Endothelial cell of umbilical vein (primary cell): ENCODE measurements at places on chromosomes 12 and 14. TPM values are rescaled to one million over a fixed set of nuclear protein-coding genes. Genes with fewer than 3 reads are reported as not detected.
A peak's percentile ranks its signal among the peaks of the same experiment; 100 is the strongest.

GRCh38 chr12:20420557-20420956 lies 52.2 kb downstream of the PDE3A start:
- no peak overlapping the region for H3K27ac ChIP-seq
- H3K36me3 ChIP-seq: no peaks in the 10 kb centered on the region
- DNase-seq: no peak
- no peaks in the 10 kb centered on the region for H3K4me1 ChIP-seq
- no peak overlapping the region for H3K4me3 ChIP-seq

GRCh38 chr14:73728717-73729330 lies 14.6 kb upstream of the PNMA1 start:
- no peak overlapping the region for H3K4me3 ChIP-seq
- H3K36me3 ChIP-seq: peaks cover 40% of the 10 kb centered on the region
- H3K4me1 ChIP-seq: peaks cover 51% of the 10 kb centered on the region
- peak overlapping the region; percentile 70 for H3K27ac ChIP-seq

DNA sequence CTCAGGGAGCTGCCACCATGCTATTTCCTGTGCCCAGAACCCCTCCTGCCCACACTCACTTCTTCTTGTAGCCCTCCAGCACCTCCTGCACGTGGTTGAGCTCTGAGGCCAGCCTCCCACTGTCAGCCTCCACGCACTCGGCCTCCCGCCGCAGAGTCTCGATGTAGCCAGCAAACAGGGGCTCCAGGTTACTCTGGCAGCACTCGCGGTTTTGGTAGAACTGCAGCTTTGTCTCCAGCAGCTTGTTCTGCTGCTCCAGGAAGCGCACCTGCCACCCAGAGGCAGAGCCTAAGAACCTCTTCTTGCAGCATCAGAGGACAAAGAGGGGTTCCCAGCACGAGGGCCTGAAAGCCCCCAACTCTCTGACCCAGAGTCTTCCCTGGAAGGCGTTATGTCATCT lies 2.1 kb downstream of the KRT83 start:
- H3K4me3 ChIP-seq: no peak overlapping the region
- H3K27ac ChIP-seq: no peak overlapping the region
- H3K27me3 ChIP-seq: peaks cover 41% of the 10 kb centered on the region
- no peaks in the 10 kb centered on the region for H3K36me3 ChIP-seq

DNA sequence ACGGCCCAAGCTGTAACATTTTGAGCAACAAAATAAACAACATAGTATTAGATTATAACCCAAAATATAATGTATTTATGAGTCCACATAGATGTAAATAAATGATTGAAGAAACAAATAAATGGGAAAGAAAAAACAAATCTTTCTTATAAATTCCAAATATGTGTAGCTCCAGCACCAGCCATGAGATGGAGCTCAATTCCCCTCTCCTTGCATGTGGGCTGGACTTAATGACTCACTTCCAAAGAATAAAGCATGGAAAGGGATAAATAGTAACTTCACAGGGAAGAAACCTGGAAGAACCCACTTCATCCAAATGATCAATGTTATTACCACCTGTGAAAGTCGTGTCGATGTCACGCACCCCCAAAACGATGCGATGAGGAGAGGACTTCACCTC lies 158.8 kb downstream of the RPAP3 start:
- peak; percentile 69 for DNase-seq
- H3K4me3 ChIP-seq: no peak overlapping the region
- no peaks in the 10 kb centered on the region for H3K4me1 ChIP-seq
- H3K27me3 ChIP-seq: peaks cover 4% of the 10 kb centered on the region
- no peaks in the 10 kb centered on the region for H3K36me3 ChIP-seq

DNA sequence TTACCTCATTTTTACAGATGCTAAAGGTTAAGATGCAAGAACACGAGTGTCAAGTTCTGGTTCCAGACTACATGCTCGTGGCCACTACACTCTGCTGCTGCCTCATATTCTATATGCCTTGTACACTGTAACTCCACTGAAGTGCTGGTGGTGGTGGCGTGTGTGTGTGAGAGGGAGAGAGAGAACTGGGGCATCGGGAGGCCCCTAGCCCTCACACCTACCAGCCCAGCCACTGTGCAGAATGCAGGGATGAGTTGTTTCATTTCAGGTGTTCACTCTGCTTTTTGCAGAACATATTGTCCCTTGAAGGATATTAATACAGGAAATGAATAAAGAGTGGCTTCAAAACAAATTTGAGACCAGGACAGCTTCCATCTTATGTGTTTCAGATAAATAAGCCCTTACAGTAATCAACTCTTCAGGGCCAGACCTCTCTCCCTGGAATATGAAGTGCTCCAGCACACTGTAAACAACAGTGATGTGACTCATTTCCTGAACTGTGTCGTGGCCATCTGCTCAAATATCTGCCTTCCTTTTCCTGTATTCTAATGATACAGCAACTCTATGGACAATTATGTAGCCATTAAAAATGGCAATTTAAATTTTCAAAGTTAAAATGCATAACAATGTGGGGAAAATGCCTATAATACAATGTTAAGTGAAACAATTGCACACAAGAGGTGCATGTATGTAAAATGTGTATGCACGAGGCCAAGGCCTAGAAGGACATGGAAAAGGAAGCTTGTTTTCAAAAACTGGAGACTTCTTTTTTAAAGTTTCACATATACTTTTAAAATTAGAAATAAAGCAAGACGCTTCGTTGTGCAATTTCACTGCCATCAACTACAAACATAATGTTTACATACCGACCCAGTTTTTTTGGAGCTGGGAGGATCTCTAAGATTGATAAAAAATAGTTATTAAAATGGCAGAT lies 215.4 kb downstream of the PELI2 start:
- H3K4me3 ChIP-seq: no peak overlapping the region
- H3K4me1 ChIP-seq: peaks cover 25% of the 10 kb centered on the region

GRCh38 chr12:63301311-63301710 lies 150.3 kb upstream of the AVPR1A start:
- no peaks in the 10 kb centered on the region for H3K4me1 ChIP-seq
- DNase-seq: no peak
- H3K27ac ChIP-seq: no peak overlapping the region
- H3K36me3 ChIP-seq: no peaks in the 10 kb centered on the region
- H3K4me3 ChIP-seq: no peak overlapping the region

MMP17 gene
- 10.7 and 10.8 TPM in 2 replicates for total RNA-seq

CARMIL3 gene
- total RNA-seq: not detected in 2 replicates

MEG3 gene
- total RNA-seq: 227 and 508 TPM in 2 replicates

MYH6 gene
- total RNA-seq: not detected in 2 replicates
